HCT116 (cell line): ENCODE measurements at places on chromosomes 6 and 20.

DNA sequence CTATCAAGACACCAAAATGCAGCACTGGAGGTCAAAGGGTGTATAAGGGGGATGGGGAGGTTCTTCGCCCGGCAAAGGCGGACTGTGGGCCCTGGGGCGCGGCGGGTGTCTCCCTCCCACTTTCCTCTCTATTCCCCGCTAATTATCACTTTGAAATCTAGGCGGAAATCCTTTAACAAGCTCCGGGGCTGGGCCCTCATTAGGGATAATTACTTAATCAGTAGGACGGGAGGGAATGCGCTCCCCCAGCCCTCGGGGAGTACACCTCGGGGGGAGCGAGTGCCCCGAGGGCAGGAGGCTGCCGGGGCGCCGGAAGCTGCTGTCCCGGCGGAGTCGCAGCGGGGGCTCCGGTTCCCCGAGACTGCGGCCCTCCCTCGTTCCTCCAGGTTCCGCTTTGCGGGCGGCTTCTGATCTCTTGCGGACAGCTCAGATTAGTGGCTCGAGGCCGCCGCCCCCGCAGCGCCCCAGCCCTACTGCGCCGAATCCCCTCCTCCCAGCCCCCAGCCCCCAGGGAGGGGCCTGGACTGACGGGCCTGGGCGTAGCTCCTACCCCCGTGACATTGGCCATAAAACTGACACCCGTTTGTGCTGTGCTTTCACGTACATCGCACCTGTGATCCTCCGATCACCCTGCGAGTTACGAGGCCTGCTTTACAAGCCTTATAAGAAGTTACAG is 14.7 kb downstream of the MUCL3 start:
- no peak for DNase-seq

GRCh38 chr6:1216488-1216974 is 95.4 kb upstream of the FOXQ1 start:
- DNase-seq, result no peak

- DNase-seq, result no peak
Observed at GRCh38 chr6:106026748-106027715, 59.1 kb upstream of the PRDM1 start.

DNA sequence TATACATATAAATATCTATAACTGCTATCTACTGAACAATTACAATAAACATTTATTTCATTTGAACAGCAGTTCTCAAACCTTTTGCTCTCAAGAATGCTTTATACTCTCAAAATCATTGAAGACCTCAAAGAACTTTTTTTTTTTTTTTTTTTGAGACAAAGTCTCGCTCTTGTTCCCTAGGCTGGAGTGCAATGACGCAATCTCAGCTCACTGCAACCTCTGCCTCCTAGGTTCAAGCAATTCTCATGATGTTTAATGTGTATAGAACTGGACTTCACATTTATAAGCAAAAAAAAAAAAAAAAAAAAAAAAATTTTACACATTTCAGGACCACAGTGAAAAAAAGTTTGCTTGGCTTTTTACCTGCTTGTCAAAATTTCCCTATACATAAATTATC is 11.7 kb downstream of the UBE2V1 start:
- no peak for DNase-seq

DNA sequence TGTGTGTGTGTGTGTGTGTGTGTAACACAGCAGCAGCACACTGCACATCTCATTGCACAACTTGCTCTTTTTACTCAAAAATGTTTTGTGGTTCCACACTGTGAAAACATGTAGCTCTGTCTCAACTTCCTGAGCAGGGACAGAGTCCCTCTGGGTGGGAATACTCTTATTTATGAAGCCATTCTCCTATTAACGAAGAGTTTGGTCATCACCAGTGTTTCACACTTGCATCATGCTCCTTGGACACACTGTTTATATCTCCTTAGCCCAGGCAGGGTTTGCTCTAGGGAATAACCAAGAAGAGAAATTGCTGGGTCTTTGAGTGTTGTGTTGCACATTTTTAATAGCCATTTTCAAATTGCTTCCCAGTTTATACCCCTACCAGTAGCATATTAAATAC is 53.6 kb downstream of the ZNF831 start:
- DNase-seq, result no peak

- no peak for DNase-seq
Observed at GRCh38 chr20:8129211-8129976, 2.7 kb upstream of the PLCB1 start.

DNA sequence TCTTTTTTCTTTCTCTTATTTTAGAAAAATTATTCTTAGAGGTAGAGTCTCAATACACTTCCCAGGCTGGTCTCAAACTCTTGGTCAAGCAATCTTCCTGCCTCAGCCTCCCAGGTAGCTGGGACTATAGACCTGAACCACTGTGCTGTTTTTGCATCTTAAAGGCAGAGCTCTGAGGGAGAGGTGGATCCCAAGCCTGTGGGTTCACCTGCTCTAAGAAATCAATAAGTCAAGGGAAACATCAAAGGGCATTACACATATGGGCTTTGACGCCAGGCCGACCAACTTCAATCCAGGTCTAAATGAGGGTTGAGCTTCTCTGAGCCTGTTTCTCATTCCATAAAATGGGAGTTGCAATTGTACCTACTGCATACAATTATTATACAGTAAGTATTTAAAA is 223.9 kb downstream of the LY86 start:
- DNase-seq, result peak; percentile 72

- DNase-seq, result no peak
Observed at GRCh38 chr20:62685781-62686555, 22.7 kb upstream of the NTSR1 start.

GRCh38 chr6:144190593-144190992 is 40.3 kb downstream of the STX11 start:
- DNase-seq, result no peak

DNA sequence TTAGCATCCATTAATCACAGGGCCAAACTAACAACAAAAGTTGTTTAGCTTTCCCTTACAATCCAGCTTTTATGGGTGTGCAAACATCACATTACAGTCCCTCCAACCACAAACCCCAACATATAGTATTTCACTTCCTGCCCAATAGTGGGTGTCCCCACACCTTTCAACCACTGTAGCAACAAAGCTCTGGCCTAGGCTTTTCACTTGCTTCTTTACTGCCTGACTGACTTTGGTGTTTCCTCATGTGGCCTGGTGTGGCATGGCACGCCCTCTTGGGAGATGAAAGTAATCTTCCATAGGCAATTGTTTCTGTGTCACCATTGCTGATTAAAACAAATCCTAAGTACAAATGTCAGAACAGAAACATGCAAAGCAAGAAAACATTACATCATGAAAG is 46.3 kb downstream of the MCM8 start:
- DNase-seq, result no peak
